Stimulated activated CD4-positive, alpha-beta T cell treated with anti-CD3 and anti-CD28 coated beads, Interleukin-2, amount 100 ng/mL, for 48 hours (primary cell): ENCODE measurements at places on chromosomes 16 and 17.

DNA sequence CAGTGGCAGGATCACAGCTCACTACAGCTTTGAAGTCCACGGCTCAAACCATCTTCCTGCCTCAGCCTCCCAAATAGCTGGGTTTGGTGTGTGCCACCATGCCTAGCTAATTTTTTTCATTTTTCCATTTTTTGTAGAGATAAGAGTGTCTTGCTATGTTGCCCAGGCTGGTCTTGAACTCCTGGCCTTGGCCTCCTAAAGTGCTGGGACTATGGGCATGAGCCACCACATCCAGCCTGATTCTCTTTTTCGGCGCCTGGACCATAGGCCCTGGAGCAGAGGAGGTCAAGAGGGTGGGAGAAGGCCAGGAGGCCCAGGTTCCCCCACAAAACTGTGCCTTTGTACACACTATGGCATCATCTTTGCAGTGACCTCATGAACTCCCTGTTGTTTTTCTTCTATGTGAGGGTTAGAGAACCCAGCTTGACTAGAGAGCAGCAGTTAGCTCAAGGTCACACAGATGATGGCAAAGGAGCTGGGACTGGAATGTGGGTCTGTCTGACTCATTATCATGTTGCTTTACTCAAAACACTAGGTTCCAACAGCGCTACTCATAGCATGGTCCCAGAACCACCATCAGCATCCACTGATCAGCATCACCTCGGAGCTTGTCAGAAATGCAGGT is 16.3 kb downstream of the SCN4A start:
- DNase-seq = no peak

DNA sequence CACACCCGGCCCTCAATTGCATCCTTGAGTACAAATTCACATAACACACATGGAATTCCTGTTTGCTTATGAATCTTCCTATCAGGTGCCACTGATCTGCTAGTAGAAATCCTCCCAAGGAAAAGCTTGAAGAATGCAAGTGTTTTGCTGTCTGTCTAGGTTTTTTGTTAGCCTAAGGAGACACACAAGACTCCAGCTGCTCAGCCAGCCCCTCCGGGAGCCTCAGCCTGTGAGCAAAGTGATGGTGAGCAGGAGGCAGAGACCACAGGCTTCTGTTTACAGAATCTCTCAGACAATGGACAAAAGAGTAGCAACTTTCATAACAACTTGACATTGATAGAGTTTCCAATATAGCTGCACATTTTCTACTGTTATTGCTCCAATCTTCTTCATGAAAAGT is 18.4 kb upstream of the PRKCA start:
- DNase-seq = no peak

DNA sequence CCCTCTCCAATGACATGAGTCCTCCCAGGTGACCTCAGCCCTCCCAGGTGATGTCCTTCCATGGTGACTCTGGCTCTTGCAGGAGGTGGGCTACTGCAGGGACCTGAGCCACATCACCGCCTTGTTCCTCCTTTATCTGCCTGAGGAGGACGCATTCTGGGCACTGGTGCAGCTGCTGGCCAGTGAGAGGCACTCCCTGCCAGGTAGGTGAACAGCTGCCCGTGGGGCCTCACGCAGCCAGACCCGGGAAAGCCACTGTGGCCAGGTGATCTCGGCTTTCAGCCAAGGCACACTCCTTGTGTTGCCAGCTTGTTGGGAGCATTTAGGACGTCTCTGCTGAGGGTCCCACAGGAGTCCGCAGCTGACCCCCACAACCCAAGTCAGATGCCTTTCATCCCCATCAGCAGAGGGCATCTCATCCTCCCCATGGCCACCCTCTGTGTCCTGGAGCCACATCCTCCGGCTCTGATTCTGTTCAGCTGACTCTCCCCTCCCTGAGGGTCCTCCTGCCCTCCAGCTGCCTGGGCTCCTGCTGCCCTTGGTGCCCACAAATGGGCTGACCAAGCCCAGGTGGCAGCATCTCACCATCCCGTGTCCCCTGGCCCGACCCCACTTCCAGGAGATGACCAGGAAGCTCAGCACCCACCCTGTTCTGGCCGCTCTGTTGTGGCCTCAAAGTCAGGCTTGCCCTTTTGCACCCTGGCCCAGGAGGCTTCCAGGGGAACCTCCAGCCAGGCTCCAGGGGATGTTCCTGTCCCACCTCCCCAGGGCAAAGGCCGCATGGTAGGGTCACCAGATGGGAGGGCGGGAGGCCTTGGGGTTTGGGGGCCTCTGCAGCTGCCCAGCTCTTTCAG is 20.1 kb downstream of the USP6 start:
- DNase-seq = no peak

GRCh38 chr16:11170201-11170600 is 85.8 kb downstream of the SOCS1 start:
- DNase-seq = no peak

DNA sequence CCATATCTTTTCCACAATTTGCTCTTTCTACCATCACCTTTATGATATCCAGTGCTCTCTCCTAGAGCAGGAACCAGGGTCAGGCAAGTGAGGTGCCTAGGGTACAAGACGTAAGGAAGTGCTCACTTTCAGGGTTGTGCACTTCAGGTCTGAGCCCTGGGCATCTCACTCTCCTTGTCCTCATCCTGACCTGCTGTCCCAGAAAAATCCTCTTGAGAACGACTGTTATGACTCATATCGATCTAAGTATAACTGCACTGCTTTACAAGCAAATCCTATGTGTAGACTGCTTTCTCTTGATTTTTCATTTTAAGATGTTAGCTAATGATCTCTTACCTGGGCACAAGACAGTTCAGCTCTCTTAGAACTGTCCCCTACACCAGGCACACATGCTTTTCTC is 100.1 kb downstream of the TMEM100 start:
- DNase-seq = no peak

DNA sequence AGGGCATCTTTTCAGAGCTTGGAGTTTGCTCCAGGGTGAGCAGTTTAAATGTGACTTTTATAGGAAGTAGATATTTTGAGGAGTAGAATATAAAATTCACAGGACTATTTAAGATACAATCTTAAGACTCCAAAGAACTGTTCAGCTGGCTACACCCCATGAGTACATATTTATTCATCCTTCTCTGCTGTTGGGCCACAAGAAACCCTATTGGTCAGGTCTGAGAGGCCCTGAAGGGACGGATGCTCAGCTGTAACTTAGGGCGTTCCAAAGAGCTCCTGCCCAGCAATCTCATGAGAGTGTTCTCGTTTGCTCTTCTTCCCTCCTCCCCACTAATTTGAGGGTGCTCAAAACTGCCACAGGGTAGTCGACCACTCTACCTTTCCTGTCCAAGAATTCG is 7.3 kb downstream of the ST6GALNAC2 start:
- DNase-seq = no peak

DNA sequence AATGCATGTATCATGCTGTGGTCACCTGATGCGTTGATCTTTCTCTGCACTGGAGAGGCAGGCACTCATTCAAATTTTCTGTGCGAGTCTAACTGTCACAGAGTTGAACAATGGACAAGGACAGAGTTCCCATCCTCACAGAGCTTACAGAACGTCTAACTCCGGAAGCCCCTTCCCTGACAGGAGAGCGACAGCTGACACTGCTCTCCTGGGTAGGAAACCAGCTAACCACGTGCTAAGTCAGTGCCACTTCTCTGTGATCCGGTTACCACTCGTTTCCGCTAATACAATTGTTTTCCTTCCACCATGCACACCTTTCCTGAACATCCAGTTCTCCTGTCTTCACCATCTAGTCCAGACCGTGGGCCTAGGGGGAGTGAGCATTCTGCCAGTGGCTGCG is 11.3 kb downstream of the KLHDC4 start:
- no peak for DNase-seq

DNA sequence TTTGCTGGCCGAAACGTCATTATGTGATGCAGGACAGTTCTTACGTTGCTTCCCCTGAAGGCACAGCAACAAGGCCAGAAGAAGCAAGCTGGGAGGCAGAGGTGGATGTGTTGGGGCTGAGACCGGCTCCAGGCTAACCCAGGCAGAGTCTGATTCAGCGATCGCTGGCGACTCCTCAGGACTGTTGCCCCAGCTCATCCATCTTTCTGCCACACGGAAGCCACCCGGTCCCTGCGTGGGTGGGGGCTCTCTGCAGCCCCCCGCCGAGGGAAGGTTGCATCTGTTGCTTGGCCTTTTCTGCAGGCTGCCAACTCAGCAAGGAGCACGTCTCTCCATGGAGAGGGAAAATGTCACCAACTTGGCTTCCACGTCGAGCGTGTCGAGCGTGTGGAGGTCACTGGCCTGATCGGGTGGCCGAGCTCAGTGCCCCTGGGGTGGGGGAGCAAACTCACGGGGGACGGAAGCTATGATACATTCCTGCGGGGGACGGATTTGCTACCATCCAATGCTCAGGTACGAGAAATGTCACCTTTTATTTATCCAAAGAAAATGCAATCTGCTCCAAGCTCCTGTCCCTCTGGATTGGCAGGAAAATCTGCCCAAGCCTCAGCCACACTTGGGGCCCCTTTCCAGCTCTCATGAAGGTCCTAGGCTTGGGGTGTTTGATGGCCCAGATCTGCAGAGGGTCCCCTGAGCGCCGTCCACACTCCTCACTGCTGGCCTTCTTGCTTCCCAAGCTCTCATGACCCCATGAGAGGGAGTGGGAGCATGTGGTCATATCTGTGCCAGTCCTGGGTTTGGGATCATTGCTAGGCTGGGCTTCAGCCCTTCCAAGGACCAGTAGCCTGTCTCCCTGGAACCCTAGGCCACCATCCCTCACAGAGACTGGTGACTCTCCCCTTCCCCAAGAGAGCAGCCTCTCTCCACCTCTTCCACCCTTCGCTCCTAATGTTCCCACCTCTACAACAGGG is 69.4 kb downstream of the RPH3AL start:
- no peak for DNase-seq

DNA sequence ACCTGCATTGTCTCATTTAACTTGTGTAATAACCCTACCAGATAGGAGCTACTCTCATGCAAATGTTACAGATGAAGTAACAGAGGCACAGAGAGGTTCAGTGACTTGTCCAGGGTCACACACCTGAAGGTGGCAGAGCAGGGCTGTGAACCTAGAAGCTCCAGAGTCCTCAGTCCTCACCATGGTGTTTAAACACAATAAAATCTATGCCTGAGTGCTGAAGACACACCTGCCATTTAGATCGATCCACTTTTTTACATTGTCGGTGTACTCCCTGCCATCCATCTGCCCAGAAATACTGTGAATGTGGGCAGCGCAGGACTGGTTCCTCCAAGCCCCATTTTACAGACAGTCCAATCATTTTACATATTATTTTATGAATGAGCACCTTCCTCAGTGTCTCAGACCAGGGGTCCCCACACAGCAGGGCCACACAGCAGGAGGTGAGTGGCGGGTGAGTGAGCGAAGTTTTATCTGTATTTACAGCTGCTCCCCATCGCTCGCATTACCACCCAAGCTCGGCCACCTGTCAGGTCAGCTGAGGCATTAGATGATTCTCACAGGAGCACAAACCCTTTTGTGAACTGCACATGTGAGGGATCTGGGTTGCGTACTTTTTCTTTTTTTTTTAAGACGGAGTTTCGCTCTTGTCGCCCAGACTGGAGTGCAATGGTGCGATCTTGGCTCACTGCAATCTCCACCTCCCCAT is 5.6 kb downstream of the IL4R start:
- DNase-seq = no peak

- no peak for DNase-seq
Measured at GRCh38 chr17:51155416-51155815, 2.1 kb downstream of the NME1 start.

- DNase-seq = no peak
Measured at GRCh38 chr17:8557176-8557806, 73.2 kb downstream of the MYH10 start.

GRCh38 chr16:89828870-89829629 is 775 bp downstream of the SPIRE2 start:
- DNase-seq = no peak

DNA sequence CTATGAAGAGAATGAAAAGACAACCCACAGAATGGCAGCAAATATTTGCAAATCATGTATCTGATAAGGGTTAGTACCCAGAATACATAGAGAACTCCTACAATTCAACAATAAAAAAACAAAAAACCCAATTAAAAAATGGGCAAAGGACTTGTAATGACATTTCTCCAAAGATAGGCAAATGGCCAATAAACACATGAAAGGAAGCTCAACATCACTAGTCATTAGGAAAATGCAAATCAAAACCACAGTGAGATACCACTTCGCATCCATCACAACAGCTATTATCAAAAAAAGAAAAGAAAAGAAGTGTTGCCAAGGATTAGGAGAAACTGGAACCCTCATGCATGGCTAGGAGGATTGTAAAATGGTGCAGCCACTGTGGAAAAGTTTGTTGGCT is 45.1 kb upstream of the ARL6IP1 start:
- DNase-seq = no peak

GRCh38 chr17:81843713-81844326 is 9.0 kb upstream of the PPP1R27 start:
- DNase-seq = no peak

DNA sequence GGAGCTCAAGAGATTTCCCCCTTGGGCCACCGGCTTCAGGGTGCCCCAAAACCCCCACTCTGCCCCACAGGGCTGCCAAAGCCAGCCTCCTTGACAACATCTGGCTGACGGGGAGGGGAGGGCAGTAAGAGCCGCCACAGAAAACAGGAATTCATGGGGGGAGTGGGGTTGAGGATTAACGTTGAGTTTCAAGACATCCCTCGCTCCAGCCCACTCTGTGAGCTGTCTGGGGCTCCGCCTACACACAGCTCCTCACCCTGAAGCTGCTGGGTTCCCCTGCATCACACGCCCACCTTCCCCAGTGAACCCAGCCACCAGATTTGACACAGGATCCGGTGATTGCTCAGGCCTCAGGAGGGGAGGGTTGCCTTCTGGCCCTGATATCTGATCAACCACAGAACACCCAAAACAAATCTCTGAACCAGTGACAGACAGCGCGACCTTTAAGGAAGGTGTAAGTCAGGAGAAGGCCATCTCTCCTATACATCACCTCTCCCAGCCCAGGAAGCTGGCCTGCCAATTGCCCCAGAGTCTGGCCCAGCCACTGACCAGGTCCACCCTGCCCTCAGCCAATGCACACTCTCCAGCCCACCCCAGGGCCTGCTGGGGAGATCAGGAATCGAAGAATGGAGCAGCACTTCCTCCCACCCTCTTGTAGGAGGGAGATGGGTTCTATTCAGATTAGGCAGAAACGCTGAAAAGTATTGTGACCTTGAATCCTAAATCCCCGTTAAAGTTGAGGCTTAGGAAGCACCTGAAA is 132.1 kb downstream of the CLEC16A start:
- DNase-seq = peak; percentile 62

- no peak for DNase-seq
Measured at GRCh38 chr17:55266051-55266957, 1.5 kb downstream of the HLF start.

GRCh38 chr17:11742886-11743285 is 144.6 kb downstream of the DNAH9 start:
- DNase-seq = no peak

GRCh38 chr16:25512041-25512440 is 179.7 kb upstream of the HS3ST4 start:
- no peak for DNase-seq
